ENCODE measurements at places on chromosomes 12 and 14. TPM values are rescaled to one million over a fixed set of nuclear protein-coding genes. Genes with fewer than 3 reads are reported as not detected.

GRCh38 chr12:130226126-130226525 lies 63.9 kb downstream of the FZD10 start:
- no peak overlapping the region for H3K4me3 ChIP-seq
- no peaks in the 10 kb centered on the region for H3K36me3 ChIP-seq
- H3K27ac ChIP-seq, result no peak overlapping the region
- no peak for DNase-seq
- peaks cover 32% of the 10 kb centered on the region for H3K27me3 ChIP-seq
- H3K4me1 ChIP-seq, result peaks cover 5% of the 10 kb centered on the region

GRCh38 chr14:68451696-68452373 lies 341.0 kb downstream of the ZFP36L1 start:
- H3K4me1 ChIP-seq, result peaks cover 30% of the 10 kb centered on the region
- no peaks in the 10 kb centered on the region for H3K27me3 ChIP-seq
- H3K27ac ChIP-seq, result no peak overlapping the region
- no peak overlapping the region for H3K4me3 ChIP-seq

DNA sequence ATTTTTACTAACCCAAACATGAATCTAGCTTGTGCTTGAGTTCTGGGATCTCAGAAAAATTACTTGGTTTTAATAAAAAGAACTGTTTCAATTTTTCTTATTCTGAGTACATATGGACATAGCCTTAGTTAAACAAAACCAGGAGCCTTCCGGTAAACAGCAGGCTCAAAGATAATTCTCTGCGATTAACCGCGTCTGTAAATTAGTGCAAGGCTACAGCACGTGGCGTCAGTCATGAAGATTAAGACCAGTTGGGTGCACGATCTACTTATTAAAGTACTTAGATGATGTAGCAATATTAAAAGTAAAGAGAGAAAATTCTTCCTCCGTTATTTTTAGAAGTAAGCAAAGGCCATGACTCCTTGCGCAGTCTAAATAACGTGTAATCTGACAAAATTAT lies 700 bp downstream of the KCNJ8 start:
- peak; percentile 12 for DNase-seq
- peaks cover 32% of the 10 kb centered on the region for H3K27me3 ChIP-seq
- no peaks in the 10 kb centered on the region for H3K36me3 ChIP-seq
- peaks cover 11% of the 10 kb centered on the region for H3K4me1 ChIP-seq

DNA sequence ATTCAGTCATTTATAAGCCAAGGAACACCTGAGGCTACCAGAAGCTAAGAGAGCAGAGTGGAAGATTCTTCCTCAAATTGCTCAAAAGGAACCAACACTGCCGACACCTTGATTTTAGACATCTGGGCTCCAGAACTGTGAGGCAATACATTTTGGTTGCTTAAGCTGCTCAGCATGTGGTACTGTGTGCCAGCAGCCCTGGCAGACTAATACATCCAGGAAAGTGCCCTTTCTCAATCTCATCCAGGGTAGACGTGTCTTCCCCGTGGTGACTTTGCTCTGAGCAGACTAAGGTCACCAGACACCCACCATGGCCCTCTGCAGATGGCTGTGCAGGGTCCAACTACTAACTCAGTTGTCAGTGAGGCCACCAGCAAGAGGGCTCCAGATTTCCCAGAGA lies 122.8 kb downstream of the VRK1 start:
- H3K4me1 ChIP-seq, result peaks cover 5% of the 10 kb centered on the region
- H3K27ac ChIP-seq, result no peak overlapping the region
- DNase-seq, result no peak
- no peaks in the 10 kb centered on the region for H3K27me3 ChIP-seq
- no peaks in the 10 kb centered on the region for H3K36me3 ChIP-seq

Gene ART4
- total RNA-seq, result not detected

Gene TMEM121
- 0.93 TPM for total RNA-seq

All from GM23338 (cell line).